ENCODE measurements at places on chromosomes 7 and 10.

GRCh38 chr7:96479015-96479645, 157.2 kb upstream of the SLC25A13 start:
- no peak for DNase-seq

- no peak for DNase-seq
Observed at GRCh38 chr7:2879354-2879753, 35.2 kb upstream of the GNA12 start.

DNA sequence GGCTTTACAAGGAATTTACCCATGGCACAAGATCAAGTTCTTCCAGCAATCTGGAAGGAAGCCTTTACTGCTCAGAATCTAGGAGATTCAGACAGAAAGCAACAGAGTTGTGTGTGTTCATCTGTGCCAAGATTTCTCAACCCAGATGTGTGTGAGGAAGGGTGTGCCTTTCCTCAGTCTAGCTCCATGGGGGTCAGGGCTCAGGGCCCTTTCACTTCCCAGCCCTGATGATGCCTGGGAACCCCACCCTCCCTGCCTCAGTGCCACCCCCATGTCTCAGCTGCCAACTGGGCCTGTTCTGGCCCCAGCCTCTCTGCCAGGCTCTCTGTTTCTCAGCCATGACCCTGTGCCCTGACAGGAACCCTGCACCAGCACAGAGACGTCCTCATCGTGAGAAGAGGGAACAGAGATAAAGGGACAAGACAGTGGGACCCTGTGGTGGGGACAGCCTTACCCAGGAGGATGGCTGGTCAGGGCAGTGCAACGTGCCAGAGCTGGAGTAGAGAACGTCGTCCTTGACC, 102.0 kb downstream of the VIPR2 start:
- DNase-seq = no peak

- no peak for DNase-seq
Observed at GRCh38 chr10:116995648-116996047, 9.3 kb downstream of the SHTN1 start.

- DNase-seq = no peak
Observed at GRCh38 chr7:55469721-55470120, 102.6 kb downstream of the VOPP1 start.

Measured in stimulated activated CD8-positive, alpha-beta memory T cell treated with anti-CD3 and anti-CD28 coated beads, Interleukin-4, amount 100 ng/mL, for 1 hour (primary cell).